Adrenal gland (tissue), 19 donors: ENCODE measurements at places on chromosomes 2 and 18. TPM values are rescaled to one million over a fixed set of nuclear protein-coding genes. Genes with fewer than 3 reads are reported as not detected.

Gene CCDC68
- polyA plus RNA-seq = 4.8 TPM

Gene APCDD1
- polyA plus RNA-seq = 13.1 TPM

Gene LAMA3
- 2.3 TPM for polyA plus RNA-seq

Gene DLX2
- 0.13 TPM for polyA plus RNA-seq

Gene HOXD12
- polyA plus RNA-seq = not detected

Gene FAM228B
- polyA plus RNA-seq = 141 TPM
